ENCODE measurements at places on chromosomes 7 and 10.

DNA sequence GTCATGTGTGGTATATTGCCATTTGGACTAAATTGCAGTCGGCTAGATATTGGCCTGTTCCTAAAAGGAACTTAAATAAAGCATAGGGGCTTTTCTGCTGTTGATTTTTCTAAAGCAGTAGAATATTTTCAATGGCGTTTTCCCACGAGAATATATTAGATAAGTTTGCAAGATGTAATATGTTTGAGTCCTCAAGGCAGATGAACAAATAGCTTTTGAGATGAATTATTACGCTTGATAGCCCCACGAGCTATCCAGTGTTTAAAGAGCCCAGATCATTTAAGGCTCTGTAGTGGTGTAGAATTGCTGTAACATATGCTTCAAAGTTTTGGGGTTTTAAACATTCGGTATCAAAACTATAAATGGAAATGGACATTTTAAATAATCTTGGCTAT, 2.9 kb downstream of the CELF2 start:
- DNase-seq, result no peak

- no peak for DNase-seq
Measured at GRCh38 chr7:42522227-42522991, 285.4 kb upstream of the GLI3 start.

DNA sequence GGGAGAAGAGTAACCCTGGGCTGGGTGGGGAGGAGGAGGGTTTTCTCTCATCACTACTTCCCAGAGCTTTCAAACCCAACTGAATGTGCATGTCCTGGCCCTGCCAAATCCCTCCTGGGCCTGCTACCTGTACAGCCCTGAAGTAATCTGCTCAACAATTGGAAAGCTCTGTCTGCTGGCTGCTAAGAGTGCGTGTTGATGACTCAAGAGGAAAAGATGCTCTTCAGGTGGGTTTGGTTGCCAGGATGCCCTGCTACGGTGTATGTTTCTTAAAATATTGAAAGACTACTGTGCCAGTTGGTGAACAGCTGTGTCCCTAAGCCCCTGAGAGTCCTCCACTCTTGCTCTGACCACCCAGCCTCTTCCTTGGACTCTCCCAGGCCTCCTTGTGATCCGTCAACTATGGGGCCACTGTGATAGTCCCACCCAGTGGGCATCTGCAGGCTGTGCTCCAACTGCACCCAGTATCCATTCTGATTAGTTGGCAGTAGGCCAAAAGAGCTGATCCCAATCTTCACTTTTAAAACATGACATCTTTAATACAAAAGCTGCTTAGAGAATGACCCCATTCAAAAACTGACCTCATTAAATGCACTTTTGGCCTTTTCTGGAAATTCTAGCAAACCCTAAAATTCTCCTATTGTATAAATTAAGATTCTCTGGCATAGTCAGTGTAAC, 85.6 kb downstream of the AOAH start:
- DNase-seq, result no peak

DNA sequence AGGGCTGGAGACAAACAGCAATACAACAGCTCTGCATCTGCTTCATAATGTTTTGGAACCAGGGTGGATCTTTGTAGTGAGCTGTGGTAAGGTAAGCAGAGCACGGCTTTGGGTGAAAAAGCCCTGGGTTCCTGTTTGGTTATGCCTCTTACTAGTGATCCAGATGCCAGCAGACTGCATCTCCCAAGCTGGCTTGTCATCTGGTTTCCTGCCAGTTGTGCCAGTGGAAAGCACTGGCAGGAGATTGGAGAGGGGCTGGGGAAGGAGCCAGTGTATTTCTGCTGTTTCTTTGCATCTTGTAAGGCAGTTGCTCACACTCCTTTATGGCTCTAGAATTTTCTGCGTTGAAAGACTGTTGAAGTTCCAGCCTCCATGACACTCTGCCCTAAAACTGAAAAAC, 137.6 kb downstream of the TSPAN12 start:
- no peak for DNase-seq

- no peak for DNase-seq
Measured at GRCh38 chr7:130622866-130623265, 45.7 kb downstream of the COPG2 start.

GRCh38 chr7:35754741-35755140, 46.1 kb upstream of the SEPTIN7 start:
- no peak for DNase-seq

GRCh38 chr10:128158021-128158795, 32.0 kb upstream of the MKI67 start:
- DNase-seq, result no peak

DNA sequence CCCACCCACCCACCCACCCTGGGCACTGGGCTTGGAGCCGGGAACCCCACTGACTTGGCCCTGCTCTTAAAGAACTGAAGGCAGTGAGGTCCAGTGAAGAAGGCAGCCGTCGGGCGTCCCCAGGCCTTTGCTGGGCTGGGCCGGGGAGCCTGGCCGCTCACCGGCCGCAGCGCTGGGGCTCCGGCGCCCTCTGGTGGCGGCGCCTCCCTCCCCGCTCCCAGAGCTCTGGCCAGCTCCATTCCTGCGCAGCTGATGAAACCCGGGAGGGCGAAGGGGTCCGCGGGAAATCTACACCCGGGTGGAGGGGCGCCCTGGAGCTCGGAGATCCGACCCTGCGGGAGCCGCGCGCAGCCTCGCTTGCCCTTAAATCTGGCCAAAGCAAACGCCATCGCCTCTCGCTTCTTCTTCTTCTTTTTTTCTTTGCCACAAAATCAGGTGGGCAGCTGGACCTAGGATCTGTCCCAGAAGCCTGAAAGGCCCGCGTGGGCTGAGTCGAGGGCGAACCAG, 1.7 kb upstream of the CXCL12 start:
- DNase-seq, result no peak

Data from hematopoietic multipotent progenitor cell treated with erythropoietin and hydrocortisone succinate and interleukin-3 and kit ligand, for 17 days (in vitro differentiated cells).